Right lung (tissue), 10 donors: ENCODE measurements at places on chromosomes 2 and 18. TPM values are rescaled to one million over a fixed set of nuclear protein-coding genes. Genes with fewer than 3 reads are reported as not detected.

The LIPT1 gene
- polyA plus RNA-seq = 15.1 TPM

The LIMS4 gene
- polyA plus RNA-seq = 4.0 TPM

The ALLC gene
- not detected for polyA plus RNA-seq

DNA sequence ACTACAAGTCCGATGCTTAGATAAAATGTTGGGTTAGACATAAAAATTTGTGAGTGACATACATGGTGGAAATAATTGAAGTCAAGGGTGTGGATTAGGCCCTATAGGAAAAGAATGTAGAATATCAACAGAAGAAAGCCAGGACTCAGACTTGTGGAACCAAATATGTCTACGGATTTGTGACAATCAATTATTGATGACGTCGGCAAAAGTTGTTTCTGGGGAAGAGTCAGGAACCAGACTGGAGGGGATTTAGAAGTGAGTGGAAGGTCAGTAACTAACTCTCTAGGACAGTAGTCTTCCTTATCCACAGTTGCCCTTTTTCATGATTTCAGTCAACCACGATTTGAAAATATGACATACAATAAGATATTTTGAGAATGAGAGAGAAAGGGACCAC is 130.9 kb upstream of the TANK start:
- no peak for DNase-seq

- DNase-seq = no peak
Measured at GRCh38 chr2:109317471-109318095, 188.6 kb downstream of the SH3RF3 start.

The EIF5B gene
- 64.3 TPM for polyA plus RNA-seq

The CYP1B1 gene
- 1.4 TPM for polyA plus RNA-seq

DNA sequence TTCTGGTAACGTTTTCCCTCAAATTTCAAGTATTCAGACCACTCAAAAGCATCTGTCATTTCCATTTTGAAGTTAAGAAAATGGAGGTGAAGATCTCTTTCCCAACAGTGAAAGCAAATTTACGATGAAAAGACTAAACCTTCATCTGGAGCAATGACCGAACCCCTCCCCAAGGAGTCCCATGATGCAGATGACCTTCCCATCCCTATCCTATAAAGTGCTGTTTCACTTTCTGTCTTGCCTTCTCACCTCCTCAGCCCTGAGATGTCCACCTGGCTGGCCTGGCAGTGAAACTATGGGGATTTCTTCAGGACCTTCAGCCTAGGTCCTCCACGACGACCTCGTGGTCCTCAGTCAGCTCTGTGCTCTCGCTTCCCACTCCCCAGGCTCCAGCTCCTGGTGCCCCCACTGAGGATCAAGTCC is 925 bp upstream of the NPC1 start:
- DNase-seq = no peak

- DNase-seq = no peak
Measured at GRCh38 chr18:56870982-56871381, 219.8 kb downstream of the WDR7 start.

- DNase-seq = peak; percentile 71
Measured at GRCh38 chr2:134314681-134315368, 61.0 kb downstream of the MGAT5 start.

GRCh38 chr2:71884303-71885042 is 263.2 kb downstream of the CYP26B1 start:
- DNase-seq = no peak

DNA sequence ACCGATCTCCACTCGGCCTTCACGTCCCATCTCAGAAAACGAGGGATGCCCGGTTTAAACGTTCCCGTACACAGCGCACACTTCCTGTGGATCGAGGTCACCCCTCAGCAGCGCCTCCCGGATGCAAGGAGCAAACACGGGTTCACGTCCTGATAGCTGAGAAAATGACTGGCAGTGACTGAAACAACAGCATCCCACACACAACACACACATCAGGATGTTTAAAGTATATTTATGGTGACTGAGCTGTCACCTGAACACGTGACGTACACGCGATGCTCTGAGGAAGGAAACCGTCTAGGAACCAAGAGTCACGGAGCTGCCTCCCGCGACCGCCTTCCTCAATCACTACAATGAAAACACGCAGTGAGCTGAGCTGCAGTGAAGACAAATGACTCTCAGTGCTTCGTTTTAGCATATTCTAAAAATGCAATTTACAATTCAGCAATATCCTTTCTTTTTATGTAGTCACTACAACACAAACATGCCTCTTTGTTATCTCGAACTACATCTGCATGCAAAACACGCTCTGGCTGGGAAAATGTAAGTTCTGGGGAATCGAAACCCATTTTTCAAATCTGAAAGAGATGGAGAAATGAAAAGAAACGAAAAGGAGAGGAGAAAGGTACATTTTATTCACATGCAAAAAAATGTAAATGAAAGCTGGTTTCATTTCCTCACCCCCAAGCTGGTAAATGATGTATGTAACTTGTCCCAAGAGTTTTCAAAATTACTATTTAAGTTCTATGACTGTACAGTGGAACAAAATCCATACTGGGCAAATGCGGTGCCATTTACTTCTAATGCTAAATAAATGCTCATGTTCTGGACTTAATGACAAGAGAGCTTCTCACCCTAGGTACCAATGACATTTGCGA is 19.8 kb downstream of the HDAC4 start:
- DNase-seq = no peak

The LINC00305 gene
- not detected for polyA plus RNA-seq

The RNF144A gene
- polyA plus RNA-seq = 35.4 TPM

- DNase-seq = peak; percentile 85
Measured at GRCh38 chr2:120735746-120736170, at the start of gene GLI2. Gene GLI2 (plus strand): TSS chr2:120735868. CDS start chr2:120797321, 61,453 bp downstream.
